ENCODE measurements at places on chromosomes 2 and 18. TPM values are rescaled to one million over a fixed set of nuclear protein-coding genes. Genes with fewer than 3 reads are reported as not detected.

DNA sequence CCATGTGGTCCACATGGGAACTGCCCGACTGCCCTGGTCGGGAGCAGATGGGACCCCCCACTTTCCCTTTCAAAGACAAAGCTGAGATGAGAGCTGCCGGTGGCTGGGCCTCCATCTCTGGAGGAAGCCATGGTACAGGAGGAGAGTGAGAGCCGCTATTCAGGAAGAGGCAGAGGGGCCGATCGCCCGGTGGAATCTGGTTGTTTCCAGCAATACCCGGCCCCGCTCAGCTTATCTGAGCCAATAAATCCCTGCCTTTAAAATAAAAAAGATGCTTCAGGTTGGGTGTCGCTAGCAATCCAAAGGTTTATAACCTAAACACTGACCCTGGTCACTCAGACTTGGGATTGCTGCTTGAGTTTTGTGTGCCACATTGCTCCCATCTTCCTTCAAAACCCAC, 15.2 kb upstream of the B3GNT7 start:
- no peak for DNase-seq

The BOLL gene
- polyA plus RNA-seq, result not detected

- DNase-seq, result peak; percentile 34
Observed at GRCh38 chr2:241314226-241315092, 1.0 kb downstream of the HDLBP start.

The CYP1B1 gene
- polyA plus RNA-seq, result 168 TPM

The ARHGAP15 gene
- polyA plus RNA-seq, result 3.4 TPM

The SEMA4F gene
- polyA plus RNA-seq, result 6.5 TPM

The FOXI3 gene
- 0.16 TPM for polyA plus RNA-seq

The ATP6V1B1 gene
- 80.6 TPM for polyA plus RNA-seq

DNA sequence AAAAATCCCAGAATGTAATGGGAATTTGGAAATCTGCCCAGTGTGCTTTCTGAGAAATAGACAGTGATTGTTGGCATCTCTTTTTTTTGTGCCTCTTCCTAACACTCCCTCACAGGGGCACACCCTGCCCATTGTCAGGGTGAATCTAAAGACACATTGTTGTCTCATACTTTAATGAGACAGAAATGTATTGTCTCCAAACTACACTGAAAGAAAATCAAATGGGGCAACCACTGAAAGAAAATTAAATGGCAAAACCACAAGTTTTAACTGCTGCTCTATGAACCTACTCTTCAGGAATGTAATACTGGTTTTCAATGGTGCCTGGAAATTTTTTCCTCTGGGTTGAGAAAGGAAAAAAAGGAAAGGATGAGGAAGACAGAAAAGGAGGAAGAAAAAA, 43.2 kb upstream of the GLS start:
- DNase-seq, result no peak

The IL36G gene
- polyA plus RNA-seq, result not detected

The DNAJC5G gene
- polyA plus RNA-seq, result 0.39 TPM

The C2orf15 gene
- 11.6 TPM for polyA plus RNA-seq

- DNase-seq, result no peak
Observed at GRCh38 chr18:12585218-12585617, 72.7 kb downstream of the SPIRE1 start.

The ERICH2 gene
- polyA plus RNA-seq, result not detected

DNA sequence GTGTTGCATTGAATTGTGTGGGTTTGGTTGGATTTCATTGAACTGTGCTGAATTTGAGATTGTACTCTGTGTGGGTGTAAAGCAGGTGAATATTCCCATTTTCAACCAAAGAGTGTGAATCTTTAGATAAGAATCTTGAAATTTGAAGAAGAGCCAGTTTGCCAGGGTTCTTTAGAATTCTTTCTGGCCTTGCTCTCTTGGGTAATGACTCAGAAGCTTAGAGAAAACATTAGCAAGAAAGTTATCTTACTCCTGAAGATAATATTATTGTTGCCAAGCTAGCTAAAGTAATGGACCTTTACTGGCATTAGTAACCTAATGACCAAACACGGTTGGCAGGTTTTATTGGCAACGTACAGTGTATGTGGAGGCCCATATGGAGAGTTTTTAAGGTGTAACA, 46.4 kb upstream of the SIX3 start:
- DNase-seq, result no peak

The CHST9 gene
- 4.3 TPM for polyA plus RNA-seq

- DNase-seq, result no peak
Observed at GRCh38 chr2:237935740-237936452, 30.9 kb upstream of the UBE2F start.

The LYPD6 gene
- polyA plus RNA-seq, result 16.1 TPM

GRCh38 chr18:62550746-62551145, 27.9 kb downstream of the ZCCHC2 start:
- DNase-seq, result no peak

DNA sequence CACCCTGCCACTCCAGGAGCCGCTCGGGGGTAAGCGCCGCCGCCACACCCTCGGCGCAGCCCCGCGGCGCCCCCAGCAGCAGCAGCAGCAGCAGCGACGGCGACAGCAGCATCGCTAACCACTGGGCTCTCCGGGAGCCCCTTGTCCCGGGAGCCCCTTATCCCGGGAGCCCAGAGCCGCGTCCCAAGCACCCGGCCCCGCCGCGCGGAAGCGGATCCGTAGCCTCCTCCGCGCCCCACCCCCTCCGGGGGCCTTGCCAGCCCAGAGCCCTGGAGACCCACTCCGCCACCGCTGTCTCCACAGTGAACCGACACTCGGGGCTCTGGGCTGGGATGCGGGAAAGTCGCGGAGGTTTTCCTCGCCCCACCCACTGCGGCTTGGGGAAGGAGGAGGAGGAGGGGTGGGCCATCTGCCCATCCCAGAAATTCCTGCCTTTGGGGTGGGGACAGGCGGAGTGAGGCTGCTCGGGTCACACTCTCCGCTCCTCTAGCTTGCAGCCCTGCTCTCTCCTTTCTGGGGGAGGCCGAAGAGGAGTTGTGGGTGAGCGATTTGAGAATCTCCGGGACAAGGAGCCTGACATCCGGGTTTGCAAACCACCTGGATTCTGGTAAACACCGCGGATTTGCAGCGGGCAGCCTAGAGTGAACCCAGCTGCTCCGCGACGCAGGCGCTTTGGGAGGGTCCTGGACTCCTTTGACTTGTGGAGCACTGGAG, at the start of gene PLA2R1:
Gene PLA2R1 (minus strand): TSS at position 324 of the 714 bp plus-strand sequence. CDS start 212 bp downstream, at position 112.
- DNase-seq, result no peak

The ASXL3 gene
- 7.3 TPM for polyA plus RNA-seq

DNA sequence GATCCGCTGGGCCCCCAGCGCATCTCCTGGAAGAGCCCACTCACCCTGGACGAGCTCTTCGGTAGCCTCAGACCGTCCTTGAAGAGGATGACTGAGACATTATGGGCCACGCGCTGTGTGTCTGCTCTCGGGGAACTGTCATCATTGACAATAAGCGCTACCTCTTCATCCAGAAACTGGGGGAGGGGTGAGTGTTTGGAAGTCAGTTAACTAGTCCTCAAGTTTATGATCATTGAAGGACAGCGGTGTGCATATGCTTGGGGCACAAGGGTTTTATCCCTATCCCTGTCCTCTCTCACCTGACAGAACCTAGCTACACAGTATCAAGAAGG, 586 bp downstream of the STK16 start:
- DNase-seq, result no peak

- no peak for DNase-seq
Observed at GRCh38 chr2:160224507-160224906, 24.4 kb upstream of the ITGB6 start.

- no peak for DNase-seq
Observed at GRCh38 chr2:195683174-195683573, 26.1 kb downstream of the SLC39A10 start.

GRCh38 chr18:23194997-23195957, 60.0 kb downstream of the CABLES1 start:
- no peak for DNase-seq

DNA sequence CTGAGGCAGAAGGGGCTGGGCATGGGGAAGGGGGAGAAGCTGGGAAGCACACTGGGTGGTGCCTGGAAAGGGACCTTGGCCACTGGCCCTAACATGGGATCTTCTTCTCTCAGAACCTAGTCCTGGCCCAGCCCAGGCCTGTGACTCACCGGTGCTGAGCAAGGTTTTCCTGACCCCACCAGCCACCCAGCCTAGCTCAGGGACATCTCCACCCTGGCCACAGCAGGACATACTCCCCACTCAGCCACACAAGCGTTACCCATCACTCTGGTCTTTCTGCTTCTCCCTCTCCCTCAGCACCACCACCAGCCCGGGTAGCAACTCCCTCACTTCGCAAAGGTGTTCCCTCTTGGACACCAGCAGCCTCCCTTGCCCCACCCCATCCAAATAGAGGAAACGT, 22.8 kb downstream of the TNS1 start:
- no peak for DNase-seq

The TGFBRAP1 gene
- polyA plus RNA-seq, result 14.7 TPM

The DHRS9 gene
- 0.42 TPM for polyA plus RNA-seq

DNA sequence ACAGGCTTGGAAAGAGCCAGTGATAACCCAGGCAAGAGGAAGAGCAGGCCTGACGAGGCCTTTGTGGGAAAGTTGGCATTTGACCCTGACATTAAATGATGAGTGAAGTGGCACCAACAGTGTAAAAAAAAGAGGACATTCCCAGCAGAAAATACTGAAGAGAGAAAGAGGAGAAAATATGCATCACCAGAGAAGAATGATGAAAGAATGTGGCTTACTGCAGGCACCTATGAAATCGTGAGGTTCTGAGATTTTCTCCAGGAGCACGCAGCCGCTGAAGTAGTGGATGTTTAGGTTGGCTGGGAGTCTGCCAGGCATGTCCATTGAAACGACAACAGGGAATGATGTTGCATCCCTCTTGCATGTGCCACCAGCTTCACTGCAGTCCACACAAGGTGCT, 13.8 kb downstream of the EHD3 start:
- DNase-seq, result no peak

DNA sequence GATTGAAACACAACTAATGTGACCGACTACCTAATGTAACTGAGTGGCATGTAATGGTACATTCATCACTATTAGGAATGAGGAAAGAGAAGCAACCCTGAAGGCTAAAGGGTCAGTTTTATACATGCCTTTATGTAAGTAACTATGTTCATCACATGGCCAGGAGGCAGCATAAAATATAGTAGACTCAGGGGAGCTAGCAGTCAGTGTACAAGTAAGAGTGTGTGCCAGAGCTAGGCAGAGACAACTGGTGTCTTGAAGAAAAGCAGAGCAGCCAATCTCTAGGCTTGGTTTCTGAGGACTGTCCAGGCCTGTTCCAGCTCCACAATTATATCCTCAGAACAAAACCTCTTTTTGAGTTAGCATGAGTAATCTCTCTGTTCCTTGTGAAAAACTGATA, 18.1 kb downstream of the SMAD2 start:
- no peak for DNase-seq

The GPR45 gene
- polyA plus RNA-seq, result 0.13 TPM

The CHRND gene
- polyA plus RNA-seq, result 0.85 TPM

DNA sequence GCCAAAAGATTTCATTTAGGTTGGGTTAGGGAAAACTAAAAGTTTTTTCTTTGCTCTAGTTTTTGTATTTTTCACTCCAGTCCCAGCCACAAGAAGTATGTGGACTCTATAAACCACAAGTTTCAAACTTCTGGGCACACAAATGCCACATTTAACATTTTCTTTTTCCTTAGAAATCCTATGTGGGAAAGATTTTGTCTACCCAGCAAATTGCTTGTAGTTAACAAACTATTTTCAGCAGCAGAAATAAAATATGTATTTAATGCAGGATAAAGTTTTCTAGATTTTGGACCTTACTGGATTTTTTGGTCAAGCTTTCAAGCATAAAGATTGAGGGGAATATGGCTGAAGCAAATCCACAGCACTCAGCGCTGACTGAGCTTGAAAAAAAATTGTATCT, 9.1 kb downstream of the ERICH2 start:
- no peak for DNase-seq

DNA sequence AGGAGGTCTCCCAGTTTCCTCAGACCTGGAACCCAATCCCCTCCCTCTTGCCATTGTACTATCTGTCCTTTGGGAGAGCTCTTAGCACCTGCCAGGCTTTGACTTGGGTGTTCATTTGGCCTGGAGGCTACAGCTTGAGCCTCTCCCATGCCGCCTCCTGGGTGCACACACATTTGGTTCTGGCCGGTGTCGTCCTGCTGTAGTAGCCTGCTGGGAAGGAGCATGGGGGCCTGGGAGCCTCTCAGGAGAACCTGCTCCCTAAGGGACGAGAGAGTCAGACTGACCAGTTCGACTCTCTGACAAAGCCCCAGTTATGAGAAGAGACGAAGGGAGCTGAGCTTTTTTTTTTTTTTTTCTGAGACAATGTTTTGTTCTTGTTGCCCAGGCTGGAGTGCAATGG, 7.4 kb upstream of the SFTPB start:
- DNase-seq, result no peak

DNA sequence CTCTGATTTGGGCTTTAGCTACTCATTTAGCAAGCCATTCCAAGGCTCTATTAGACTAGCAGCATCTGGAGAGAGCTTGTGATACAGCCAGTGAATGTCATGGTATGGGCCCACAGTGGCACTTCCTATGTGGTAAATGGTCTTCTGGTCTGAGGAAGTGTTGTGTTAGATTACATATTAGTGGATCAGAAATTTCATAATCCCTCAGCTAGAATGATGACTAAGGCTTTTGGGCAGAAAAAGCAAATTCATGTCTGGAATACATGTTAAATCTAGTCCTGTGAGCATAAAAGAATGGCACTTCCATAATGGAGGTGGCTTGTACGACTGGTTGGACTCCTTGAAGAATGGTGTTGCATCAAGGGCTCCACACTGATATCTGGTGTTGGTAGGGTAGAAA, 436.8 kb upstream of the CWC22 start:
- no peak for DNase-seq

DNA sequence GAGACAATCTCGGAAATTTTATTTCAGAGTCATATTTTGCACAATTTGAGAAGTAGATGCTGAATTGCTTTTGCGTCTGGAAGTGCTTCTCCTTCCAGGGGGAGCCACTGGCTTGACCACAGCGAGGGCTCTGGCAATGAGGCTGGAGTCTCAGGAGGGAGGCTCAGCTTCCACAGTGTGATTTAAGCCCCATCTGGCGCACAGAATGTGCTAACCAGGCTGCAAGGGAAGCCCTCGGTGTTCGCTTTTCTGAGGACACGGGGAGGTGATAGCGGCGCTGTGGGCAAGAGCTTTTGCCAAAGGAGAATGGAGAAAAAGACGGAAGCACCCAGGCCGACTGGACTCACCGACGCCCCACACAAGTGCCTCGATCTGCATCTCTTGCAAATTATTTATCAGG, 52.4 kb downstream of the ADI1 start:
- DNase-seq, result no peak
